ENCODE measurements at places on chromosomes 6 and 20.

DNA sequence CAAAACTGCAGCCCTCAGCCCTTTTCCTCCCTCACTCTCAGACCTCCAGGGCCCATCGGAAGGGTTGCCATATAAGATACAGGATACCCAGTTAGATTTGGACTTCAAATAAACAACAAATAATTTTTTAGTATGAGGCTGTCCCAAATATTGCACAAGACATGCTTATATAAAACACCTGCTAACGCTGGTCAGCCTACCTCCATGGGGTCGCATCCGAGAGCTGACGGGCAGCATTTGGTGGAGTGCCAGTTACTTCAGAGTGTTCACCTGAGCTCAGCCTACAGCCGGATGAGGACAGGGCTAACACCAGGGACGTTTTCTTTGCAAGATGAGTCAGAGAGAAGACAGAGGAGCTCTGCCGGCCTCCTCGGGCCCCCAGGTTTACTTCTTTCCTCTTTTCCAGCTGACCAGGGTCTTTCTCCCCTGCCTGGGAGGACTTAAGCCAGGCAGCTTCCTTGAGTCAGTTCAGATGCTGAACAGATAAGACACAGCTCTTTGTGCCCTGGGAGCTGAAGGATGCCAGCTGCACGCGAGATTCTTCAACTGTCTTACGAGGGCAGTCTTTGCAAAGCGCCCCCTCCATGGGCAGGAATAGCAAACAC is 141.2 kb upstream of the KCNG1 start:
- DNase-seq = no peak

DNA sequence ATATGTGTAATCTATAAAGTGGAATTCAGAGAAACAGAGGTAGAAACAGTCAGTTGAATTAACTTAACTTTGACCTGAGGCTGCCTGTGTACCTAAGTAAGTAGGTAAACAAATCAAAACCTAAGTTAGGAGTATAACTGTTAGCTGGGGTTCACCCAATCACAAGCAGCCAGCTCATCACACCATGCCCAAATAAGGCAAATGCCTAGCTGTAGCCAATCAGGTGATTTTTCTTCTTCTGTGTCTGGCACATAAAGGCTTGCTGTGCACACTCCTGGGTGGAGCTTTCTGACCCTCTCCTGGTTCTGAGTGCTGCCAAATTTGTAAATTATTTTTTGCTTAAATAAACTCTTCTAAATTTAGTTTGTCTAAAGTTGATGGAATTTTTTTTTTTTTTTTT is 54.7 kb upstream of the TRIM39 start:
- DNase-seq = no peak

- DNase-seq = no peak
Measured at GRCh38 chr6:91816335-91816734, 1229.5 kb upstream of the MAP3K7 start.

GRCh38 chr6:73742433-73742832 is 46.4 kb downstream of the CD109 start:
- no peak for DNase-seq

GRCh38 chr20:59811681-59812171 is 121.7 kb downstream of the SYCP2 start:
- DNase-seq = peak; percentile 30

DNA sequence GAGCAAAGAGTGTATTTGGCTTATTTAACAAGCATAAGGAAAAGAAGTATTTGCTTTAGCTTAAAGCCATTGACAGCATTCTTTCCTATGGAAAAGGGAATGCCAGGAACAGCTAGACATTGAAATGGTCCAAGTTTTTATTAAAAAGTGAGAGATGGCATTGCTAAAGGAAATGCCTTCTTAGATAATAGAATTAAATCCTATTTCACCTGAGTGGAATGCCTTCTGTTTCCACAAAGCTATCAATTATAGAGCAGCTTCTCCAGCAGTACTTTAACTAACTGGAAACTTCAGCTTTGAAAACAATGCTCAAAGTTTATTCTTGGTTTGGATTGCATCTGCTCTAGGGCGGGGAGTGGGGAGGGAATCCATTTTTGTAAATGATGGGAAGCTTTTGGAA is 85.1 kb upstream of the CNKSR3 start:
- DNase-seq = no peak

- DNase-seq = no peak
Measured at GRCh38 chr6:133070410-133071043, 170.6 kb upstream of the EYA4 start.

GRCh38 chr20:35274172-35275092 is 3.5 kb downstream of the MMP24OS start:
- no peak for DNase-seq

GRCh38 chr6:137105375-137105774 is 60.6 kb upstream of the IL20RA start:
- no peak for DNase-seq

DNA sequence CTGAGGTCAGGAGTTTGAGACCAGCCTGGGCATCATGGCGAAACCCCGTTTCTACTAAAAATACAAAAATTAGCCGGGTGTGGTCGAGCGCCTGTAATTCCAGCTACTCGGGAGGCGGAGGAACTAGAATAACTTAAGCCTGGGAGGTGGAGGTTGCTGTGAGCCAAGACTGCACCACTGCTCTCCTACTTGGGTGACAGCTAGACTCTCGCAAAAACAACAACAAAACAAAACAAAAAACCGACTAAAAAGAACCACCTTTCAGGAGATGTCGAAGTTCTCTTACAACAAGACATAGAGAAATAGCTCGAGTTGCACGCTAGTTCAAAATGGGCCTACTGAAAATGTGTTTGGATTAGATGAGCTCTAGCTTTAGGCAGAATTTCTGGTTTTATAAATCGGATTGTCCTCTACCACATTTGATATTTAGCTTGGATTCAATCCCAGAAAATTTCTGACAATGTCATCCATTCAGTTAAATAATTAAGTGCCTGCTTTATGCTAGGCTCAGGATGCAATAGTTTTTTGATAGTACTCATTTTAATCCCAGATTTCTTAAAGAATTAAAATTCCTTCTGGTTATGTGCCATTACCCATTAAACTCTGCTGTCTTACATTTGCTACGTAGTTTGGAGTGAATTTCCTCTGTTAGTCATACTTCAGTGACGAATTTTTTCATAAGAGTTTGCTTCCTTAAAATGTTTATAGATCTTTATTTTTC is 137.5 kb upstream of the SHLD1 start:
- DNase-seq = no peak

DNA sequence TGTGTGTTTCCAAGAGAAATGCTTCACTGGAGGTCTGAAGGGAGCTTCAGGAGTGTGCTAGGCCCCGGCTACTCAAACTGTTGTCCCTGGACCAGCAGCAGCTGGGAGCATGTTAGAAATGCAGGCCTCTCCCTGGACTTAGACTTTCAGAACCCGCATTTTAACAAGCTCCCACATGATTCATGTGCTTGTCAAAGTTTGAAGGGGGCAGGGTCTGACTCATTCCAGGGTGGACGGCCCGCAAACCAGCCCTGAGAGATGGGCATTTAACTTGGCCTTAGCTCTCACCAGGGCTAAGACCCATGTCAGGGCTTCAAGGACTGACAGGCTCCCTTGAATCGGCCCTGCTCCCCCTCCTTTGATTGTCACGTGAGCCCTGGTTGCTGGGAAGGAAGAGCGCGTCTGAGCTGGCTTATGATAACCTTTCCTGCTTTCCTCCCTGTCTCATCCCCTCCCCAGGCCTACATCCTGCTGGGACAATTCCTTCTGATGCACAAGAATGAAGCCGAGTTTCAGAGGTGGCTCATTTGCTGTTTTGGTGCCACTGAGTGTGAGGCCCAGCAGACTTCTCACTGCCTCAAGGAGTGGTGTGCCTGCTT is 35.5 kb downstream of the BANF2 start:
- DNase-seq = no peak
